Ascending aorta (tissue), 2 donors: ENCODE measurements at places on chromosomes 16 and 17.
A peak's percentile ranks its signal among the peaks of the same experiment; 100 is the strongest.

DNA sequence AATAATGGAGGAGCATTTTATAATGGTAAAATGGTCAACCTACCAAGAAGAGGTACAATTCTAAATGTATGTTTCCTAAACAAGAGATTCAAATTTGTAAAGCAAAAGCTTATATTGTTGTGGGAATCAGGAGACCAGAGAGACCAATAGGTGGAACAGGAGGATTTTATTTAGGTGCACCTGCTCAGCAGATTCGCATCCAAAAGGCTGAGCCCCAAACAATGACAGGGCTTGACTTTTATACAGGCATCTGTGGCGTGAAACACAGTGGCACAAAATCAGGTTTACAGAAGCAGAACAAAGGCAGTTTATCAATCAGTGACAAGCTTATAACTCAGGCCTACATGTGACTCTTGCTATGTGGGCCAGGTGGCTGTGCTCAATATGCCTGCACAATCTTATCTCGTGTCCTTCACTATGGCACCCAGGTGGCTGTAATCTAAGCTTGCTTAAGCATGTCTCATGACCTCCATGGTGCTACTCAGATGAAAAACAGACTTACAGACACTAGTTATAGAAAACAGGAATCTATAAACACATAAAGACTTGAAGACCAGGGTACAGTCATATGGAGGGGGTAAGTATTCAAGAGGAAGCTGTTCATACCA is 780.2 kb upstream of the CA10 start:
- no peak for DNase-seq
- no peaks in the 10 kb centered on the region for H3K36me3 ChIP-seq
- no peak overlapping the region for H3K4me3 ChIP-seq
- no peaks in the 10 kb centered on the region for H3K27me3 ChIP-seq

GRCh38 chr16:75486014-75486675 is 9.1 kb downstream of the CHST6 start:
- no peak overlapping the region for H3K27ac ChIP-seq
- no peak overlapping the region for H3K4me3 ChIP-seq
- DNase-seq, result no peak
- H3K4me1 ChIP-seq, result no peaks in the 10 kb centered on the region

DNA sequence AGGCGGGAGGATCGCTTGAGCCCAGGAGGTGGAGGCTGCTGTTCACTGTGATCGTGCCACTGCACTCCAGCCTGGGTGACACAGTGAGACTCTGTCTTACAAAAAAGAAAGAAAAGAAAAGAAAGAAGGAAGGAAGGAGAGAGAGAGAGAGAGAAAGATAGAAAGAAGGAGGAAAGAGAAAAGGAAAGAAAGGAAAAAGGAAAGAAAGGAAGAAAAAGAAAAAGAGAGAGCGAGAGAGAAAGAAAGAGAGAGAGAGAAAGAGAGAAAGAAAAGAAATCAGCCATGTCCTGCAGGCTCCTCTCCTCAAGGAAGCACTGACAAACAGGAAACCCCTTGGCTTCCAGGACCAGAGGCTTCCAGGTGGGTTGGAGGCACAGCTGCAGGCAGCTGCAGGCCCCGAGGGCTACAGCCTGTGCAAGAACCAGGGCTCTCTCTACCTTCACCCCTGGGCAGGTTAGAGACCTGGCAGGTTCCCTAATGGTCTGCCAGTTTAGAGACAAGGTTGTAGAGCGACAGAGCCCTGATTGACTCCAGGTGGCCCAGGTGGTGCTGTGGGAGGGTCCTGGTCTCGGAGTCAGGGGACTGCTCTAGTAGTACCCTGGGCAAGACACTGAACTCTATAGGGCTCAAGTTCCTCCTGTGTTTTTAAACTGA is 53.8 kb downstream of the PECAM1 start:
- DNase-seq, result no peak
- H3K27me3 ChIP-seq, result no peaks in the 10 kb centered on the region
- H3K4me1 ChIP-seq, result peaks cover 17% of the 10 kb centered on the region
- H3K27ac ChIP-seq, result no peak overlapping the region

GRCh38 chr17:2808367-2809335 is 12.4 kb downstream of the RAP1GAP2 start:
- DNase-seq, result no peak
- H3K27ac ChIP-seq, result no peak overlapping the region
- H3K4me1 ChIP-seq, result no peaks in the 10 kb centered on the region
- no peaks in the 10 kb centered on the region for H3K36me3 ChIP-seq

GRCh38 chr16:9050102-9050830 is 41.2 kb upstream of the HAPSTR1 start:
- no peak for DNase-seq
- H3K4me1 ChIP-seq, result peaks cover 3% of the 10 kb centered on the region
- no peak overlapping the region for H3K4me3 ChIP-seq
- H3K36me3 ChIP-seq, result no peaks in the 10 kb centered on the region

DNA sequence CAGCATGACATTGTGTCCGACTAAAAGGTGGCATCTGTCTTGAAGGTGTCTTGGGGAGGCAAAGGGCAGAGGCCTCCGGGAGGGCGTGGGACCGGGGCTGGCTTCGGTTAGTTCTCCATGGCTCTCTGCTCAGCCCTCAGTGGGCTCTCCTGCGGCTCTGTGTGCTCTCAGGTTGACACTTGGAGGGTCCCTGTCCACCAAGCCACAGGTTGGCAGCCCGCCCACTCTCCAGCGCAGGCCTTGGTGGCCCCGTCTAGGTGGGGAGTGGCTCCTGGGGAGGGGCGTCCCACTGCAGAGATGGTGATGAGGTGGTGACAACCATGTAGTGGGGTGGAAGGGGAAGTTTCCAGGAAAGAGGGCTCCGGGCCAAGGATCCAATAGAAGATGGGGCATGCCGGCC is 31.6 kb downstream of the ADGRG5 start:
- no peak for DNase-seq
- no peaks in the 10 kb centered on the region for H3K36me3 ChIP-seq
- no peak overlapping the region for H3K4me3 ChIP-seq
- H3K4me1 ChIP-seq, result no peaks in the 10 kb centered on the region

DNA sequence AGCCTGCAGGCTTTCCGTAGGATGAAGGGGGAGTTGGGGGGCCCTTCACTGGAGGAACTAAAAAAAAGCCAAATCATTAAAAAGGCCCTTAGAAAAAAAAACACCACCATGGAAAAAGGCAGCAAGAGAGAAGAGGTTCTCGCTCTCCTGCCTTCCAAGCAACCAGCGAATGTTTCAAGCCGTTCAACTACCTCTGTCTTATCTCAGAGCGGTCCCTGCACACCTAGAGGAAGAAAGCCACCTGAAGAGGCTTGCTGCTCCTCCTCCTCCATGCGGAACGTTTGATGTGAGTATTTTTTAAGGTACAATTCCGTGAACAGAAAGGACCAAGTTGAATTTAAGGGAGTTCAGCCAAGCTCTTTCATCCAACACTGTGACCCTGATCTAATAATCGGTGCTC is 9.2 kb downstream of the NXN start:
- no peak overlapping the region for H3K4me3 ChIP-seq
- H3K36me3 ChIP-seq, result no peaks in the 10 kb centered on the region
- no peaks in the 10 kb centered on the region for H3K4me1 ChIP-seq
- H3K27me3 ChIP-seq, result no peaks in the 10 kb centered on the region
- no peak for DNase-seq

GRCh38 chr16:75111514-75111940 is 5.1 kb downstream of the LDHD start:
- H3K27me3 ChIP-seq, result no peaks in the 10 kb centered on the region
- DNase-seq, result no peak
- no peak overlapping the region for H3K4me3 ChIP-seq
- peaks cover 8% of the 10 kb centered on the region for H3K4me1 ChIP-seq
- H3K27ac ChIP-seq, result peak overlapping the region; percentile 72
- H3K36me3 ChIP-seq, result peaks cover 3% of the 10 kb centered on the region

DNA sequence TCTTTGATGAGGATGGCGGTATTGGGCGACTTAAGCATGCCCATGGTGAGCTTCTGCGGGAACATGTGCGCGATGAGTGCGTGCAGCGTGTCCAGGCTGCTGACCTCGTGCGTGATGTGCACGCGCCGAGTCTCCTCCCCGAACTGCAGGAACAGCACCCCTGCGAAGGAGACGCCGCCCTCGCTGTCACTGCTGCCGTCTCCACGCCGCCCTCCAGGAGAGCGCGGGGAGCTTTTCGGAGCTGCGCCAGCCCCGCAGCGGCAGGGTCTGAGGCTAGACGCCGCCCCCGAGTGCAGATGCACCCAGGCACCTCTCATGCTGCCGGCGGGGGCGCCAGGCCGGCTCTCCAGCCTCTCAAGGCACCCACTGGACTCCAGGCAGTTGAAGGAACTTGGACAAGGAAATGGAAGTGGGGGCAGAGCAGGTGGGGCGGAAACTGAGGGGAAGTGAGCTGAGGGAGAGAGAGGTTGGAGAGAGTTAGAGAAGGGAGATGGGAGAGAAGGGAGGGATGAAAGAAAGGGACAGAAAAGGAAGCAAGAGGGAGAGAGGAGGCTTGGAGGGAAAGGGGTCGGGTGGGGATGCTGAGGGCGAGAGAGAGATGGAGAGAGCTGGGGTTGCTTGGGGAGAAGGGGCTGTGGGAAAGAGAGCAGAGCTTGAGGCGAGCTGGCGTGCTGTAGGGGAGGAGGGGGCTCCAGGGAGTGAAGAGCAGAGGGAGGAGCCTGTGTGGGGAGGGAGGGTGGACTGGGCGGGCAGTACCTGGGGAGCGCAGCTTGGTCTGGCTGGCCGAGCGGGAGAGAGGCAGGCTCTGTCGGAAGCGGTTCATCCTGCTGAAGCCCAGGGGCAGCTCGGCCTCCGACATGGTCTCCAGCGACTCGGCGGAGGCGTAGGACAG is 42.1 kb downstream of the SRCIN1 start:
- peaks cover 54% of the 10 kb centered on the region for H3K27me3 ChIP-seq

DNA sequence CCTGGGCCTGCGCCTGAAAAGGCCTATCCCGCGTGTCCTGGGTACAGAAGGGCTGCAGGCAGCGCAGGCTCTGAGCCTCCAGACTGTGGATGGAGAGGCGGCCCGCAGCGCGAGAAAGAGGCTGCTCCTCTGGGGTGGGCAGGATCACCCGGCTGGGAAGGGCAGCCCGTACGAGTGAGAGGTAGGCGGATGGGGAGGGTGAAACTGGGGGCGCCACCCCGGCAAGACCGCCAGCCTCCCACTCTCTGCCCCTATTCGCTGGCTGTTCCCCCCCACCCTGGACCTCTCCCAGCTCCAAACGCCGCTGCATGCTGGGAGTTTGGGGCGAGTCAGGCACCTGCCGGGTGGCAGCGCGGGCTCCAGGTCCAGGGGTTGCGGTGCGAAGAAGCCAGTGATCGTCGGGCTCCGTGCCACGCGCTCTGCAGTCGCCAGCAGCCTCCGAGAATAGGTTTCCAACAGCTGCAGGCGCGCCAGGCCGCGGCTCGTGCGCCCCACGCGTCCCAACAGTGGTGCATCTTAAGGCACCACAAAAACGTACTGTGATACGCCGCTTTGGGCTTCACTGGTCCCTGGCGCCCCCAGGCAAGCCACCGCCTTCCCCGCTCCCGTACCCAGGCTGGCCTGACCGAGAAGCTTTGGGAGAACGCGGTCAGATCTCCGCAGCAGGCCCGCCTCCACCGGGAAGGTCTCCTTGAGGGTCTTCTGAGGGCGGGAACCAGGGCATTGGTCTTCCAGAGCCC is 1.1 kb downstream of the NOXO1 start:
- H3K27ac ChIP-seq, result no peak overlapping the region
- H3K36me3 ChIP-seq, result peaks cover 34% of the 10 kb centered on the region
- peaks cover 8% of the 10 kb centered on the region for H3K4me1 ChIP-seq

DNA sequence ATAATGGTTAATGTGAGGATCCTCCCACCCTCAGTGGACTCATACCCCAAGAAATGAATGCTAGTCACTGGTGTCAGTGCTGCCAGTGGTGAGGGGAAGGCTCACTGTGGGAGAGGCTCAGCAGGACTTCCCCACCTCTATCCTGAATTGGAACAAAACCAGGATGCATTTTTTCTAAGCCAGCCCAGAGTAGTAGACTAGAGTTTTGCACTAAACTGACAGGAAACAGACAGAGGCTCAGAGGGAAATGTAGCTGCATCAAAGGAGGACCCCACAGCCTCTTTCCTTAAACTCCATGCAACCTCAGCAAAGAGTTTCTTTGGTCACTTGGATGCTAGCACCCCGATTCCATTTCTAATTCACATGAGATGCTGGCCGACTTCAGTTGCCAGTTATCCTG is 10.7 kb upstream of the SKAP1 start:
- no peaks in the 10 kb centered on the region for H3K27me3 ChIP-seq
- H3K4me1 ChIP-seq, result no peaks in the 10 kb centered on the region
- H3K4me3 ChIP-seq, result no peak overlapping the region
- no peak for DNase-seq

- H3K27ac ChIP-seq, result no peak overlapping the region
- H3K4me3 ChIP-seq, result no peak overlapping the region
- H3K36me3 ChIP-seq, result peaks cover 65% of the 10 kb centered on the region
- H3K27me3 ChIP-seq, result no peaks in the 10 kb centered on the region
- H3K4me1 ChIP-seq, result no peaks in the 10 kb centered on the region
Measured at GRCh38 chr17:75218131-75218530, 12.7 kb downstream of the NUP85 start.
